ENCODE measurements at places on chromosomes 2 and 18.
A peak's percentile ranks its signal among the peaks of the same experiment; 100 is the strongest.

DNA sequence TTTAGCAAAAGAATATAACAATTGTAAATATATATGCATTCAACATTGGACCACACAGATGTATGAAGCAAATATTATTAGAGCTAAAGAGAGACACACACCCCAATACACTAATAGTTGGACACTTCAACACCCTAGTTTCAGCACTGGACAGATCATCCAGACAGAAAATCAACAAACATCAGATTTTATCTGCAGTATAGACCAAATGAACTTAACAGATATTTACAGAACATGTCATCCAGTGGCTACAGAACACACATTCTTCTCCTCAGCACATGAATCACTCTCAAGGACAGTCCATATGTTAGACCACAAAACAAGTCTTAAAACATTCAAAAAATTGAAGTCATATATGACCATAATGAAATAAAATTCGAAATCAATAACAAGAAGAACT is 22.1 kb upstream of the EVA1A start:
- no peak for DNase-seq

DNA sequence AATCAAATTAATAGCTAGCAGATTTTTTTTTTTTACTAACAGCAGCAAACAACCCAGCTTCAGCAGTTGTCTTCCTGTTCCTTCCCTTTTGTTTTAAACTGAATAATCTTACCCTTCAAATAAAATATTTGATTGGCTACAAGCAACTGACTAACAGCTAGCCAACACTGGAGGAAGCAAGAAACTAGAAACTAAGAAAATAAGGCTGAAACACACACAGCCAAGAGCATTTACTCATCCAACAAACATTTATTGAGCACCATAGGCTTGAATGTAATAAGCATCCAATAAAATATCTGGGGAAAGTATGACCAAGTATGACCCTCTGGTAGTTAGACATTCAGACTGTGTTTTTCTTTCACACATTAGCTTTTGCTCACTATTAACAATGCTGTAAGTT is 189.2 kb downstream of the CD226 start:
- DNase-seq: no peak

GRCh38 chr18:60228609-60229595 is 143.7 kb downstream of the MC4R start:
- no peak for DNase-seq

DNA sequence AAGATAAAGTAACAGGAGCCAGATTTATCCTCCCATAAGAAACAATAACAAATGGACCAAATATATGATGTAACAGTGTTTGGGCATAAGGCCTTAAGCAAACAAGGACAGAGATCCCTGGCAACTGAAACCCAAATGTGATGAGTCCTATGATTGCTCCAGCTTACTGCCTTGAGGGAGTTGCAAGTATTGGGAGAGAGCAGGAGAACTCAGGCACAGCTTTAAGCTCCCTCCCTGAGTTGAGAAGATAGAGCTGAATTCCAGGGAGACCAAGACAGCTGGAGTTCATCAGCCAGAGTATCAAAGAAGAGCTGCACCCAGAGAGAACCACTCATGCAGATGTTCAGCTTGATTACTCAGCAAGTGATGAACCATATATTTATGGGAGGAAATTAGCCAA is 814.5 kb upstream of the RAB6C start:
- DNase-seq: no peak

GRCh38 chr2:144630459-144631215 is 110.7 kb upstream of the ZEB2 start:
- DNase-seq: no peak

DNA sequence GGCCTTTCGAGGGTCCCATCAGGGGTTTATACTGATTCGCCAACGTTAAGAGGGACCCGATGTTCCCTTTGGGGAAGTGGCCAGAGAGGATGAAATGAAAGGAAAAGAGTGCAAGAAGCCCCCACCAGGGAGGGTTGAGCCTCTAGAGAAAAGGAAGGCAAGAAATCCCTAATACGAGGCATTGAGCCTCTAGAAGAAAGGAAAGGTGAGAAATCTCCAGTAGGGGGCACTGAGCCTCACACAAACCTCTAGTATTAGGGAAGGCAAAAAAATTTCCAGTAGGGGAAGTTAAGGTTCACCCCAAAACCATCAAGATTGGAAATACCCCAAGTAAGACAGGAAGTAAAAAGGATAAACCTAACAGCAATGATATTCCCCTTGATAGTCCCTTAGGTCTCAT is 9.8 kb upstream of the SAP130 start:
- no peak for DNase-seq

GRCh38 chr2:154794406-154794805 is 95.9 kb downstream of the KCNJ3 start:
- DNase-seq: no peak

DNA sequence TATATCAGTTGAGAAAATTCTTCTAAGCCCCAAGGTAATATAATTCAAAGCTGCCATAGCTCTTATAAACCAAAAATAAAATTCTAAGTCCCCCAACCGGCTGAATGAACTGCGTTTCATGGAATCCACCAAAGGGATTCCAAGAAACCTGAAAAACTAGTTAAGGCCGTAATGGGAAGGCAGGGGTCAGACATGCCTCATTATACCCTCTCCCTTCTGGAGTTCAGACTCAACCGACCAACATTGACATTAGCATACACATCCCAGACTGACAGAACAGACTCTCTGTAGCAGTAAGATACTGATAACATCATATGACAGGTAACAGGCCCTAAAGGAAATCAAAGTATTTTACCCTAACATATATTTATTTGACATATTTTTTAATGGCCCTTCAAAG is 31.4 kb upstream of the PHLPP1 start:
- no peak for DNase-seq

DNA sequence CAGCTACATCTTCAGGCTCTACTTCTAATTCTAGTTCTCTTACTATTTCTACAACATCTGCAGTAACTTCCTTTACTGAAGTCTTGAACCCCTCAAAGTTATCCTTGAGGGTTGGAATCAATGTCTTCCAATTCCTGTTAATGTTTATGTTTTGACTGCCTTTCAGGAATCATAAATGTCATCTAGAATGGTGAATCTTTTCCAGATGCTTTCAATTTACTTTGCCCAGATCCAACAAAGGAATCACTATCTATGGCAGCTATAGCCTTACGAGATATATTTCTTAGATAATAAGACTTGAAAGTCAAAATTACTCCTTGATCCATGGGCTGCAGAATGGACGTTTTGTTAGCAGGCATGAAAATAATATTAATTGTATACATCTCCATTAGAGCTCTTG is 123.9 kb downstream of the PDE1A start:
- DNase-seq: no peak

GRCh38 chr2:66239655-66240054 is 195.3 kb upstream of the MEIS1 start:
- DNase-seq: no peak

GRCh38 chr2:174334781-174335251 is at the start of gene SP9:
Gene SP9, plus strand, starts transcription at chr2:174334954. Its CDS starts 139 bp downstream, at chr2:174335093.
- DNase-seq: peak; percentile 62

DNA sequence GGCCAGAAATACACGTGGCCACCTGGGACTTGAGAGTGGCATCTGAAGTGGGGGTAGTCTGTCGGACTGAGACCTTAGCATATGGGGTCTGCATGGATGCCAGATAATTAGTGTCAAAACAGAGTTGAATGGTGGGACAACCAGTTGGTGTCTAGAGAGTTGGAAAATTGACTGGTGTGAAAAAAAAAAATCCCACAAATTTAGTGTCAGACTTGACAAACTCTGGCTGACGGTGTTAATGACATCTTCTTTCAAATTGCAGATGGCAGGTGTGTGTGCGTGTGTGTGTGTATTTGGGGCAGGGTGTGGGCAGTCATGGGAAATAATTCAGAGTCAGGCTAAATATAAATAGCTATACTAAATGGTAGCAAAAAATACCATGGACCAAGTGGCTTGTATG is 365.4 kb upstream of the RGPD4 start:
- no peak for DNase-seq

- no peak for DNase-seq
Observed at GRCh38 chr2:51813247-51813646, 781.3 kb upstream of the NRXN1 start.

GRCh38 chr18:49020621-49021021 is 69.9 kb upstream of the SMAD7 start:
- no peak for DNase-seq

DNA sequence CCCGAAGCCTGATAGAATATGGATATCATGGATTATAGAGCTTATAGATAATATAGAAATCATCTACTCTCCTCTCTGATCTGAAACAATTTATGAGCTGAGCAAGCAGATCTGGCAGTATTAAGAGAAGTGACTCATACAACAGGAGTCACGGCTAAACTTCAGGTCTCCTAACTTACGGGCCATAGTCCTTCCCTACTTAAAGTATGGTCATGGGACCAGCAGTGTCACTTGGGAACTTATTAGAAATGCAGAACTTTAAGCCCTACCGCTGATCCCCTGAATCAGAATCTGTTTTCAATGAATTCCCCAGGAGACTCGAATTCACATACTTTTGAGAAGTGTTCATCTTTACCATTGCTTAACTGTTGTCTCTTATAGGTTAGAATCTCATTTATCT is 195.7 kb upstream of the FANCL start:
- DNase-seq: no peak

GRCh38 chr2:147977679-147978078 is 42.9 kb downstream of the ORC4 start:
- no peak for DNase-seq

GRCh38 chr2:200101922-200102321 is 146.5 kb downstream of the MAIP1 start:
- no peak for DNase-seq

DNA sequence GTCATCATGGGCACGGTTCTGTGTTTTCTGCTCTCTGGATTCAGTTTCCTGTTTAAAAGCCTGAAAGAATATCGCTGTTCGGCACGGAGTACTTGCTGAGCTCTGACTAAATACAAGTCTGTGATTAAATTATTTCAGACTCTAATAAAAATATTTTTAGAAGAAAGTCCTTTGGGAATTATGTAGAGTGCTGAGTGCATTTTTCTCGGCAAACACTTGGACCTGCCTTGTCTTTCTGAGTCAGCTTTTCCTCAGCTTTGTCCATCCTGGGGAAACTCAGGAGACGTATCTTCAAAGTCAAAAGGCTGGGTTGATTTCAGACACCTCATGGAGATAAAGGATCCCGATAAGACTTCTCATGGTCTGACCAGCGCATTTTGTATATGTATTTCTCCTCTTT is 45.9 kb downstream of the IL1R2 start:
- no peak for DNase-seq

GRCh38 chr2:95234286-95234785 is 27.0 kb downstream of the ZNF892 start:
- DNase-seq: no peak

DNA sequence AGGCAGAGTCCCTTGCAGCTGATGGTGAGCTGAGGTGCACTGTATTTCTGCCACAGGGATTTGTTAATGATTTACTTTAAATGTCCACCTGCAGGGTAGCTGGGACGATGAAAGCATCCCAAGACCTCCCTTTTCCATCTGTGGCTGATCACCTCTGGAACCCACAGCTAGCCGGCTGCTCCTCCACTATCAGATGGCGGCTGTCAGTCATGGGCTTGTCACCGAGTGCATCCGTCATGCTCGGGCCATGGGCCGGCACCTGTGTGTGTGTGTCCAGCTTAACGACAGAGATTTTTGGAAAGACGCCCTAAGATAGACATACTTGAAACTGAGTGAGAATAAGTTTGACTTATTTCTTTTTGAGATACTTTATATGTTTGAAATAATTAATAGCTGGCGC is 235.2 kb downstream of the FAM210A start:
- DNase-seq: no peak

DNA sequence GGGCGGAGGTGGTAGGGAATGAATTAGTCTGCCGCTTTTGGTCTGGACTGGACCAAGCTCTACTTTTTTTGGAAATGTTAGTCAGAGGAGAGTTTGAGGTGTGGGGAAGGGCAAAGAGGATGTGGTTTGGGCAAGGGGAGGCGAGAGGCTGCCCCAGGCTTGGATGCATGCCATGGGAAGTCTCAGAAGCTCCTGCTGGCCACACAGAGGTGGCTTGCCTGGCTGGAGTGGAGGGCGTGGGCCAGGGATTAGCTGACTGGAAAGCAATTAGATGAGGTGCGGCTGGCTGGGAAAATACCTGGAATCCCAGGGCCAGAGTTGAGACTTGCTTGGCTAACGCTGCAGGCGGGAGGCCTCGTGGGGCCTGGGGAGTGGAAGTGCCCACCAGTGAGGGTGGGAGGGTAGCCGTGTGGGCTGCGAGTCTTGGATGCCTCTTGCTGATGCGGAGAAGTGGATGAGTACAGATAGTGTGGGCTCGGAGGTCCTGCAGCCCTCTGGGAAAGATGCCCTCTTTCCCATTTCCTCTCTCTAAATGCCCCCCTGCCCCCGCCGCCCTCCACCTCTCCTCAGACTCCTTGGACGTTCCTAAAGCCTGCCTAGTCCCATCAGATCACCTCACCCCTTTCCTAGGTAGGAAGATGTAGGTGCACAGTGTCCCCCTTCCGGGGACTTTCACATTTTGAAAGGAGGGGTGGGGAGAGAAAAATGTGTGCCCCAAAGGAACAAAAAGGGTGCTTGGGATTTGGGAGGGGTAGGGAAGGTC is 117.6 kb downstream of the SMAD7 start:
- DNase-seq: peak; percentile 44

GRCh38 chr2:179268277-179268925 is 3.8 kb upstream of the SESTD1 start:
- DNase-seq: peak; percentile 66

DNA sequence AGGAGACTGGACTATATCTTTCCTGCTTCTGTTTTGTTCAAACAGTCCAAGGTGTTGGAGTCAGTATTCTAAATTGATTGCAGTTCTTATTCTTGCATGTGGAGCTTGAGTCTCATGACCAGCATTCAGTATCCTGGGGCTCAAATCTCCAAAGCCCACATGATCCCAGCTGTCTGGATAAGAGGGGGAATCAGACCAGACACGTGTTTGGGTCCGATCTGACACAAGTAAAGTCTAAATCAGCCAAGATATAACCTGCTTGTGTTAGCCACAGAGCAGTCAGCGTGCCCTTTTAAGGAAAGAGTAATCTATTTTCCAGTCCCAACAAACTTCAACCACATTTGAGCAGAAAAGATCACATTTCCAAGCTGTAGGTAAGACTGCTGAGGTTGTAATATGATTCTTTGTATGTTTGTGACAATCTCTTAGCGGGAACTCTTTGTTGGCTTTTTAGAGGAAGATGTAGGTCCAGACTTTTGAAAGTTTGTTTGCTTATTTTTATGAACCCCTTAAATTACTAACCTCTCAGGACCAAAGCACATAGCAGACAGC is 334.6 kb downstream of the SLC4A3 start:
- DNase-seq: no peak

DNA sequence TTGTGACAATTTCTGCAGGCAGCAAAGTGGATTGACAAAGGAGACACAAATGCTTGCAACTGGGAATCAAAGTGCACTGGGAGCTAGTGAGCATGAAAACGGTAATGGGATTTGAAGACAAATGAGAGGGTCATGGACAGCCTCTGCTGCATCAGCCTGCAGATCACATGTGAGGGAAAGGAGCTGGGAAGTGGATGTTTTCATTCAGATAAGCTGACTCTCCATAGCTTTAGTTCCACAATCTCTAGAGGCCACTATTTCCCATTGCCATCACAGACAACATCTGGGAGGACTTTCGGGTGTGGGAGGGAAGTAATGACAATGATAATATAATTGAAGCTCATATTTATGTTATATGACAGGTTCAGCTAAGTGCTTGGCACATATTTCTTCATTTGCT is 28.4 kb downstream of the ADCYAP1 start:
- no peak for DNase-seq
